NCI-H460 (cell line): ENCODE measurements at places on chromosomes 4 and X. TPM values are rescaled to one million over a fixed set of nuclear protein-coding genes. Genes with fewer than 3 reads are reported as not detected.
A peak's percentile ranks its signal among the peaks of the same experiment; 100 is the strongest.

GRCh38 chrX:41703574-41704029 is 14.8 kb downstream of the GPR34 start:
- no peak for DNase-seq

GRCh38 chrX:821327-822107 is 190.9 kb downstream of the SHOX start:
- DNase-seq, result no peak

CLNK gene
- not detected in 2 replicates for total RNA-seq

DNA sequence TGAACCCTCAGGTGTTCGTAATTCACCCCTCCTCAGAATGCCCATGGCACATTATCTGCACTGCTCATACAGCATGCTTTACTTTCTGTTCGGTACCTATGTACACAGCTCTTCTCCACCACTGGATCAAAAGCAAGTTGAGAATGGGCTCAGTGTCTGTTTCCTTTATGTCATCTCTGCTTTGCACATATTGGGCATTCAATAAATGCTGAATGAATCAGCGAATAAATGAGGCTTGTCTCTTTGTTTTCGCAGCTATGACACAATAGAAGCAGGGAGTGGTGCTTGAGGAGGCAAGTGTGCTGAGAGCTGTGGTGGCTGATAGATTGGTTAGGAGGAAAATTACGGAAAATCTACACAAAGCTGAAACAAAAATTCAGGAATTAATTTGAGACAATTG is 109.1 kb upstream of the VMA21 start:
- DNase-seq, result no peak

GRCh38 chrX:20414066-20414465 is 147.4 kb upstream of the RPS6KA3 start:
- DNase-seq, result no peak

- no peak for DNase-seq
Measured at GRCh38 chrX:103565752-103566151, 19.6 kb upstream of the TCEAL4 start.

DNA sequence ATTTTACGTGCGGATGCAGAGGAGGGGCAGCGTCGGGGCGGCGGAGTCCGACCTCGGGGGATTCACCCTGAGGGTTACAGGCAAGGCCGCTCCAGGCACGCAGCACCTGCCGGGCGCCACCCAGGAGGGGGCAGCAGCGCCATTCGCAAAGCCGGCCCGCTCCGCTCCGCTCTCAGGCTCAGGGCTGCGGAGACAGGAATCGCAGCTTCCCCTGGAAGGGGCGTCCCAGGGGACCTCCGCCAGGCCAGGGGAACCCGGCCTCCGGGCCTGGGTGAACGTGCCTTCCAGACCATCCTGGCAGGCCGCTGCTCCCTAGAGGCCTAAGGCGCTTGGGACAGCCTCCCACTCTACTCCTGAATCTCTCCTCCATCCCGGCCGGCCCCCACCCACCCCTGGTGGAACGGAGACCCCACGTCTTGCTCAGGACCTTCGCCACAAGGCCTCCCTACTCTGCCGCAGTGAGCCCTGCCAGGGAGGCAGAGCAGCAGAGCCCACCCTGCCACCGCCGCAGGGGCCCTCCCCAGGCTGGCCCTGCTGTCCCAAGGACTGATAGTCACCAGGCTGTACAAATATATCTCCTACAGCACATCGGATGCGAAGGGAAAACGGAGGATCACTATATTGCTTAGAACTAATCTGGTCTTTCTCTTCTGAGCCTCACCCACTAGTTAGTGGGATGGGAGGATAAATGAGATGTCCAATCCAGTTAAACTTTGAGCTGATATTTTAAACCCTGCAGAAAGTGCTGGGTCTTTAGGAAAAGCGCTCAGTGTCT is 115.0 kb downstream of the SMIM20 start:
- DNase-seq, result peak; percentile 30

DNA sequence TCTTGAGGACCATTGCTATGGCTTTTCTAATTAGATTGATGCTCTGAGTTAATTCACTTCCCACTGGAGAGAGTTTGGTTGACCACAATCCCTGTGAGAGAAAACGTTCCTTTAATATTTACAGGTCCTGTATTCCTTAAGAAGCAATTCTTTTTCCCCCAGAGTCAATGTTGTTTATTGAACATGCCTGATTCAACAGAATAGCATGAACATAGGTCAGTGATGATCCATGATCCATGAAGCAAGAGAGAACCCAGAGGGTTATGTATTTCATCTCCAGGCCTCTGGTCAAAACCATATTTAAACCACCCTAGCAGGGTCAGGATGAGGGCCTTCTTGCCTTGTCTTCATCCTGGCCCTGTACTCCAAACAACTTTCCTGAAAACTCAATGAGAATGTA is 39.4 kb upstream of the EFHC2 start:
- DNase-seq, result no peak

SAGE1 gene
- total RNA-seq, result not detected in 2 replicates

- DNase-seq, result no peak
Measured at GRCh38 chrX:115712484-115712883, 151.5 kb downstream of the PLS3 start.
